ENCODE measurements at places on chromosomes 2 and 18.

- no peak for DNase-seq
These were observed 19.2 kb upstream of the AP1S3 start for GRCh38 chr2:223856584-223856983.

- DNase-seq = no peak
These were observed 13.3 kb downstream of the SLC66A2 start for GRCh38 chr18:79938196-79938595.

DNA sequence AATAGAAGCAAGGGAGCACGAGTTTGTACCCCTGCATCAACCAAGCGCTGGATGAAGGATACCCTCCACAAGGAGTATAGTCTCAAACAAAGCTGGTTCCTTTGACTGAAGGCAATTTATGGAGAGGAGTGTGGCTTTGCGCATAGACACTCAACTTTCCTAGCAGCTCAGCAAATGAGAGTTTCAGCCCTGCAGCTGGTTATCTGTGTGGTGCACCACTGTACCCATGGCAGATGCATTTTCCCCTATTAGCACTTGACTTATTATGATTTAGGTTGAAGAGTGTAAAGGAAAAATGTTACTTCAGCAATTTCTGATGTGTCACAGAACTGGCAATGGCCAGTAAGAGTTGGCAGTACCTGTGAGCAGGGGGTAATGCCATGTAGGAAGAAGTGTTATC, 440.1 kb upstream of the LINC00305 start:
- no peak for DNase-seq

GRCh38 chr2:197453914-197454398, 604 bp downstream of the COQ10B start:
- peak; percentile 19 for DNase-seq

DNA sequence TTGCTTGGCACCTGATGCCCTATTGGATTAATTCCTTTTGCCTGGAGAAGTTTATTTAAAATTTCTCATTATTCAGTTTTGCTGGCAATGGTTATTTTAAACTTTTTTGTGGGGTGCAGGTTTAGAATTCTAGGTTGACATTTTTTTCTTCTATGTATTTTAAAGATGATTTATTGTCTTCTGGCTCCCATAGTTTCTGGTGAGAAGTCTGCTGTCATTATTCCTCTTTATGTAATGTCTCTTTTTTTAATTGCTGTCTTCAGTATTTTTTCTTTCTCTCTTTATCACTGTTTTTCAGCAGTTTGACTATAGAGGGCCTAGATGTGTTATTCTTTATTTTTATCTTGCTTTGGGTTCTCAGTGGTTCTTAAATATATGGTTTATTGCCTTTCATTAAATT, 182.2 kb upstream of the STON1 start:
- no peak for DNase-seq

- DNase-seq = peak; percentile 51
These were observed 19.6 kb upstream of the CXCR1 start for GRCh38 chr2:218186355-218186766.

- DNase-seq = no peak
These were observed 275 bp downstream of the HOXD8 start for GRCh38 chr2:176129813-176130146.

DNA sequence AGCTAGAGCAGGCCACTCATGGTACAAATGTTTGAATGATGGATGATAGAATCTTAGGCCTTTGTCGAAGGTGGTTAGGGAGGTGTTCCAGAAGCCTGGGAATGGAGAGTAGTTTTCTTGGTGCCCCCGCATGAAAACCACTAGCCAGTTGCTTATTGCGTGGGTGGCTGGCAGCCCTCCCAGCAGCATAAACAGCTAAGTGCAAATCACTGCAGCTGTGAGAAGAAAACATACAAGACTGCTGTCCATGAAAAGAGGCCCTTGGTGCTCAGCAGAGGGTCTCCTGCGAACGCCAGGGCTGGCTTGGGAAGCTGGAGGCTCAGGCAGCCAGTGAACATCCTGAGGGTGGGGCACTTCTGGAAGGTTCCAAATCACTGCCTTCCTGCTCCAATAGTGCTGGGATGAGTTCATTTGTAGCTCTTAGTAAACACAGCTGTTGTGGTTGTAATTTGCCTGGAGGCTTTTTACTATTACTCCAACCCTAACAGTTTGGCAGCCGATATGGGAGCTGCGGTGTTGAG, 118.8 kb downstream of the MGAT5 start:
- DNase-seq = peak; percentile 30

DNA sequence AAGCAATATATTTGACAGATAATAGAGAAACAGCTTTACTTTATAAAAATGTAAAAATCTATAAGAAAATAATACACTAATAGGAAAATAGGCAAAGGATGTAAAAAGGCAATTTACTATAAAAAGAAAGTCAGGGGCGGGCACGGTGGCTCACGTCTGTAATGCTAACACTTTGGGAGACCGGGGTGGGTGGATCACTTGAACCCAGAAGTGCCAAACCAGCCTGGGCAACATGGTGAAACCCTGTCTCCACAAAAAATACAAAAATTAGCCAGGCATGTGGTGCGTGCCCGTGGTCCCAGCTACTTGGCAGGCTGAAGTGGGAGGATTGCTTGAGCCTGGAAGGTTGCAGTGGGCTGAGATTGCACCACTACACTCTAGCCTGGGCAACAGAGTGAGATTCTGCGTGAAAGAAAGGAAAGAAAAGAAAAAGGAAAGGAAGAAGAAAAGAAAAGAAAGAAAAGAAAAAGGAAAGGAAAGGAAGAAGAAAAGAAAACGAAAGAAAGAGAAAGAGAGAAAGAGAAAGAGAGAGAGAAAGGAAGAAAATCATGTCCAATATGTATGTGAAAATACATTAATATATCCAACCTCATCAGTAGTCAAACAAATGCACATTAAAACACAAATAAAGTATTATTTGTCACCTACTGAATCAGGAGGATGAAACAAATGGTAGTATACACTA, 65.1 kb downstream of the ADD2 start:
- no peak for DNase-seq

- no peak for DNase-seq
These were observed 29.5 kb downstream of the SNTG2 start for GRCh38 chr2:980176-980575.

DNA sequence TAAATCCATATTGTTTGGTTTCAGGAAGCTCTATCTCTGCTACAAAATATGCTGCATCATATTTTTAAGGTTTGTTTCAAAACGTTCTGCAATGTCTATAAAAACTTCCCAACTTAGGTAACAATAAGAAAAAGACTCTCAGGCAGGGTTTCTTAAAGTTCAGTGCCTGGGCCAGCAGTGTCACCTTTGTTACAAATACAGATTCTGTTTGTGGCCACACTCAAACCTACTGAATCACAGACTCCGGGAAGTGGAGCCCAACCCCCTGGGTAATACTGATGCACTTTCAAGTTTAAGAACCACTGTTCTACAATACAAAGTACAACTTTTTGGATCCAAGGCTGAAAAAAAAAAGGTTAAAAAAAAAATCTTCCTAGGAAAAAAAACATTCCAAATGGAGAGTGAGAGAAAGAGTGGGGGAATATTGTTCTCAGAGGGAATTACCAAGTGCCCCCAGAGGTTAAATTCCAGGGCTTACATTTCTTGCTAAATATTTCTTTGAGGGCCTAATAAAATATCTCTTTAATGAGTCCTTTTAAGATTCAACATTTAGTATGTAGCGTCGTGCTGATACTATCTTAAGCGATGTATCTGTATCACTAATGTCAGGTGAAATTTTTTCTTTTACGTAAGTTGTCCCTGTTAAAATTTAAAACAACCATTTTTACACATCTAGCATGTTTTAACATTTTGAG, 476.7 kb downstream of the TXNL1 start:
- DNase-seq = no peak

DNA sequence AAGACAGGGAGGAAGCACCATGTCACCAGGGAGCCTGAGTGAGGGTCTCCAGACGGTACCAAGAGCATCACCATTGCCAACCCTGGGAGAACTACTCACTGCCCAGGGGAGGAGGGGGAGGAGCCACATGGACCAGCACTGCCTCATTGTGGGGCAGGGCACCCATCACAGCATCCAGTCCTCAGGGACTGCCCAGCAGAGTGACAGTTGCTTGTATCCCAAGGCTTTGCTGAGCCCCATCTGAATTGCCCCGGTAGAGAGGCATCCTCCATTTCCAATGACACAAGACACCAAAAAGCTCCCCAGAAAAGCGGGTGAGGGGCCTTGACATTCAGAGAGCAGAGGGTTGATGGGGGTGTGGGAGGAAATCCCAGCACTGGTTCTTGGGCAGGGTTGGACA, 6.8 kb upstream of the CIB4 start:
- no peak for DNase-seq

DNA sequence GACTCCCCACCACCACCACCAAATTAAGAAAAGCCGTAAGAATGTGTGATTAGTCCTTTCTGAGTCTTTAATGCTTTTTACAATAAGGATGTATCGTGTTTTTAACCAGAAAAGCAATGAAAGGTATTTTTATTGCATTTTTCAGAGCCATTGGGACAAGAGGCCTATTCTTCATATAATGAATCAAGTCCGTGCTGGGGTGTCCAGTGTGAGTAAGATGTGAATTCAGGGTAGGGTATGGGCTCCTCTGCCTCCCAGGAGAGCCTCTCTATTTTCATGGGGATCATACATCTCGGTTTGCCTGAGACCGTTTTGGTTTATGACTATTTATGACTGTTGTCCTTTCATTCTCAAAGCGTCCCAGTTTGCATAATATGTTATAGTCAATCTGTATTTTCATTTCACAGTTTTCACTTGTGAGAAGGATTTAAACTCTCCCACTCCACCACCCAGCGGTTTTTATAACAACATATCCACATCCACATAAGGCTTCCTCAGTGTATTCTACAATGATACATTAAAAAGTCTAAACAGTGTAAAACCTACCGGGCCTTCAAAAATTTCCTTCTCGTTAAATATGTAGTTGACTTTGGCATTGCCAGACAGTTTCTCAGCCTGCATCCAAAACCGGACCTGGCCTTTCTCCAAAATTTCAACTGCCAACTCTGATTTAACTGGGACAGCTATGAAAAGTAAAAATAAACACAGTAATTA, 80.8 kb upstream of the LPIN2 start:
- DNase-seq = no peak

GRCh38 chr2:203532957-203533658, 2.0 kb downstream of the RAPH1 start:
- DNase-seq = no peak

DNA sequence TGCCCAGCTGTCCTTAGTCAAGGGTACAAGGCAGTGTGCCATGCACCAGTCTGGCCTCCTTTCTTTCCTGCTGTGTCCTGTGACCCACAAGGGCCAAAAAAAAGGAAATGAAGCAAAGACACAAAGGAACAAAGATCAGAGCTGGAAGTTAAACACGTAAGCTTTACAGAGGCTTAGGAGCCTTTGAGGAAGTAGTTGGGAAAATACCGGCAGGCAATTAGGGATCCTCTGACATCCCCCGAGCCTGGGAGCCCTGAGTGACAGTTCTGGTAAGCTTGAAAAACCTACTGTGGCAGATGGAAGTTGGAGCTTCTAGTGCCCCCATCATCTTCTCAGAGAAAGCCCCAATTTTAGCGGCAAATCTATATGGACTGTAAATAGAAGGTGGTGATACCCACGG, 78.5 kb downstream of the SPRED2 start:
- DNase-seq = no peak

GRCh38 chr2:191486584-191487320, 191.2 kb upstream of the NABP1 start:
- no peak for DNase-seq

DNA sequence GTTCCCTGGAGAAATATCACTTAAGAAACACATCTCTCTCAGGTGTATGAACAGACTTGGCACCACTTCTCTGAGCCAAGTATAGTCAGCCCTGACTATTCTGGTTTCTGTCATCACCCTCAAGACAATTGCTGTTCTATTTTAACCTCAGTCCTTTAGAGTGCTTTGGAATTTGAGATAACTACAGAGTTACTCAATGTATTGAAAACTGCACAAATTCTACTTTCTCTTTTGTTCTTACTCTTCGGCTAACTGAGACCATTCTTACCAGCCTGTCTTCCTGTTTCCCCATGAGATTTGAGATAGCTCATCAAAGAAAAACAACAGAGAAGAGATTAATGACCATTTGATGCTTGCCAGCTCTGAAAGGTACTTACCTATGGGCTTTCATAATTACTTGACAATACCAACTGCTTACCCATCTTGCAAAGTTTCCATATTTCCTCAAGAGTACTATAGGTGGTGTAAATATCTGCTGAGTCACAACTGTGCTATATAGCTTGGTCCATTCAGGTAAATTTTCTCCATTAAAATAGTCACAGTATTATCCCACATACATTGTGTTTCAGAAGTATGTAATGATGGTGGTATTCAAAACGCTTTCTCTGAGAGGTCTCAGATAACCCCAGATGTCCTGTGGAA, 467.5 kb upstream of the CHST9 start:
- no peak for DNase-seq

- DNase-seq = peak; percentile 77
These were observed 42.1 kb downstream of the BMP10 start for GRCh38 chr2:68828887-68829708.

DNA sequence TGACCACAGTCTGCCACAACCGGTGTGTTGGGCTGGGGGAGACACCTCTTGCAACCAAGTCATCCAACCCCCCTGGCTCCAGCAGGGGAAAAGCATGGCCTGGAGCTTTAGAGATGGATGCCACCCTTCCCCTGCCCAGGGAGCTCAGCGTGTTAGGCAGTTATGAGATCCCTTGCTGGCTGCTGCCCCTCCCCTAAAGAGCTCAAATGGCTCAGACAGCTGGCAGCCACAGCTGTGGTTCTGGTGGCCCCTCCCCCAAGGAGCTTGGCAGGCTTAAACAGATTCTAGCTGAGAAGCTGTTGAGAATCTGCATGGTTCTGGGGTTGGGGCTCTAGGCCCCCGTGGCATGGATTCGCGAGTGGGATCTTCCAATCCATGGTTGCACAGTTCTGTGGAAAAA, 64.7 kb downstream of the TEX51 start:
- DNase-seq = no peak

- DNase-seq = no peak
These were observed 5.2 kb downstream of the NCAPH start for GRCh38 chr2:96340493-96341414.

DNA sequence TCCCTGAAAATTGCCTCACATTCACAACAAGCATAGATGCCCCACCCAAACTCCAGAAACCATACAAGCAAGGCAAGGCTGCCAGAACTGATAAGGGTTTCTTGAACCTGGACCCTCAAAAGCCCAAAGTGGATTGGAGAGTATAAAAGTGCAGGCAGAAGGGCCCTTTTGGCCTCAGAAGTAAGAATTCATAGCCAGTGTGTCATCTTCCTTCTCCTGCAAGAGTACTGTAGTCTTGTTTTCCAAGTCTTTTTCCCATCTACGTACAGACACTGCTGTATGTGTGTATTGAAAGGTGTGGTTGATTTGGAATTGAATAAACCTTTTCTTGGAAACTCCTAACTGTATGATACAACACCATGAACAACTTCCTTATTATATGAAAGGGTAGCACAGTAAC, 46.8 kb downstream of the ZC3H15 start:
- no peak for DNase-seq
